Suprapubic skin (tissue), 4 donors: ENCODE measurements at places on chromosomes 12 and 14. TPM values are rescaled to one million over a fixed set of nuclear protein-coding genes. Genes with fewer than 3 reads are reported as not detected.

DNA sequence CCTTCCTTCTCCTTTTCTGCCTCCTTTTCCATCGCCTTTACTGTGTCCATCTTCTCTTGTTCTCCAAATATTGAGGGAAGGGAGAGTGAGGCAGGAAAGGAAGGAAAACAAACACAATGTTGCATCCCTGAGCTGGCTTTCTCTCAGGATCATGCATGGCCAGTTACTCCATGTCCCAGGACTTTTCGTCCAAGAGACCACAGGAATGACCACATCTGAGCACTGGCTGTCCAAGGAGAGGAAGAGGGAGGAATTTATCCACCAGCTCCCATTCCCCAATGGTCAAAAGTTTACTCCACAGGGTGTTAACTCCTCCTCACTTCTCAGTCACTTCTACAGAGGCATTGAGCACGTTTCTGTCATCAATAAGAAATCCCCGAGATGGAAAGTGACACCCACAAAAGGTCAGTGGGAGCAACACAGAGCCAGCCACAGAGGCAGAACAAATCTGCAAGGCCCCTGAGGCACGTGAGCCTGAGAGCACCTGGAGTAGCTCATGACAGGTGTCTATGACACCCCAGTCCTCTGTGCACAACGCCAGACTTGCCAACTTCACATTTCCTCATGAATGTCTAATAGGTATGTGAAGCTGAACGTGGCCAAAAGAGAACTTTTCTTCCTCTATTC, 177.3 kb upstream of the NUDT4 start:
- no peak overlapping the region for H3K27ac ChIP-seq
- H3K4me3 ChIP-seq: no peak overlapping the region
- H3K36me3 ChIP-seq: no peaks in the 10 kb centered on the region
- no peaks in the 10 kb centered on the region for H3K27me3 ChIP-seq
- DNase-seq: no peak

DNA sequence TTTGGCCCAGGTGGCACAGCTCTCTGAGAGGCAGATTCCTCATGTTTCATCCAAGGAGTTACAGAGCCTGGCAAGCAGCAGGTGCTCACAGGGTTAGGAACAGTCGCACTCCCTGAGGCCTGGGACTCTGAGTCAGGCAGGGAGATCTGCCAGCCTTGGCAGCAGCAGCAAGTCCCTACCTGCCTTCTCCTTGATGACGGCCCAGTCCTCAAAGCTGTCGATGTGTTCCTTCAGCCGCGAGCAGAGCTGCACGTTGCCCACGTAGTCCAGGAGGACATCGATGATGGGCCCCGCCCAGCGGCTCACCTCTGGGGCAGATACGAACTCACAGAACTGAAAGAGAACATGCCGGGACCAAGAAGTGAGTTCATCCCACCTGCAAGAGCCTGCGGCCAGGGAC, 10.4 kb downstream of the FAM181A start:
- no peak for DNase-seq
- peaks cover 30% of the 10 kb centered on the region for H3K27me3 ChIP-seq
- H3K27ac ChIP-seq: no peak overlapping the region

TMEM106C gene
- total RNA-seq: 48.9 TPM

GRCh38 chr12:101604132-101604531, 9.4 kb downstream of the MYBPC1 start:
- H3K27me3 ChIP-seq: no peaks in the 10 kb centered on the region
- no peak for DNase-seq
- H3K4me3 ChIP-seq: no peak overlapping the region
- H3K27ac ChIP-seq: no peak overlapping the region
- H3K4me1 ChIP-seq: peaks cover 4% of the 10 kb centered on the region

RFX4 gene
- not detected for total RNA-seq
